ENCODE measurements at places on chromosomes 11 and 22. TPM values are rescaled to one million over a fixed set of nuclear protein-coding genes. Genes with fewer than 3 reads are reported as not detected.

GRCh38 chr22:49663311-49663711 lies 164.4 kb downstream of the BRD1 start:
- no peak overlapping the region for H3K27ac ChIP-seq
- H3K36me3 ChIP-seq = no peaks in the 10 kb centered on the region
- DNase-seq = no peak
- H3K27me3 ChIP-seq = no peaks in the 10 kb centered on the region
- H3K4me1 ChIP-seq = no peaks in the 10 kb centered on the region
- H3K4me3 ChIP-seq = no peak overlapping the region

- peaks cover 24% of the 10 kb centered on the region for H3K4me1 ChIP-seq
- H3K27me3 ChIP-seq = no peaks in the 10 kb centered on the region
- no peak overlapping the region for H3K27ac ChIP-seq
- H3K36me3 ChIP-seq = peaks cover 20% of the 10 kb centered on the region
Observed at GRCh38 chr11:121595717-121596161, 143.0 kb upstream of the SORL1-AS1 start.

DNA sequence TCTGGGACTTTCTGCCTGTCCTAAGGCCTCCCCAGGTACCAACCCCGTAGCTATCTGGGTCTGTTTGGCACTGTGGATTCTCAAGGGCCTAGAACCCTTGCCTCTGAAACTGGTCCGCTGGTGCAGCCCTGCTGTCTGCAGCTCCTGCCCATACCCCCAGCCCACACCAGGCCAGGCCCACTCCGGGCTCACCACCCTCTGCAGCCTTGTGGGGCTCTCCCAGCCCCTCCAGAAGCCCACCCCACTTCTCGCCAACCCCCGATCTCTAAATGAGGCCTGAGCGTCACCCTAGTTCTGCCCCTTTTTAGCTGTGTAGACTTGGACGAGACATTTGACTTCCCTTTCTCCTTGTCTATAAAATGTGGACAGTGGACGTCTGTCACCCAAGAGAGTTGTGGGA lies 4.7 kb downstream of the KLHDC7B start:
- no peaks in the 10 kb centered on the region for H3K36me3 ChIP-seq
- H3K27me3 ChIP-seq = no peaks in the 10 kb centered on the region
- DNase-seq = no peak
- H3K27ac ChIP-seq = no peak overlapping the region
- no peak overlapping the region for H3K4me3 ChIP-seq

TSSC4 gene
- total RNA-seq = 55.4 TPM

OR5D13 gene
- not detected for total RNA-seq

SMC1B gene
- not detected for total RNA-seq

RDX gene
- total RNA-seq = 57.5 TPM

FAM180B gene
- total RNA-seq = not detected
